ENCODE measurements at places on chromosomes 3 and 15.
A peak's percentile ranks its signal among the peaks of the same experiment; 100 is the strongest.

GRCh38 chr3:180961087-180961486 lies 28.4 kb downstream of the DNAJC19 start:
- DNase-seq, result no peak

DNA sequence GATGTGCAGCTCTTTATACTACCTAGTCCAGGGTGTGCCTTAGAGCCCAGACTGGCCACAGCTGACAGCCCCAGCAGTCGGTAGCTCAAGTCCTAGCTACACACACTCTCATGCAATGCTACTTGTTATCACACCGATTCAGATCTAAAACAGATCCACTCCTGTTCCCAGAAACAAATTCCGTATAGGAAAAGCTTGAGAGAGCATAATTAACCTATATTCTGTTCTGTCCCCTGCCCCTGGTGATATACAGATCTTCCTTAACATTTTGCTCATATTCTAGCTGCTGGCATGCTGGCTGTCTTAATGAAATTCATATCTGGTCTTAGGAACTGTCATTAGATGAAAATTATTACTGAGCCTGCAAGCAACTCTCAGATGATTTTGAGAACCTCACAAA lies 204.3 kb downstream of the SOX2 start:
- no peak for DNase-seq

DNA sequence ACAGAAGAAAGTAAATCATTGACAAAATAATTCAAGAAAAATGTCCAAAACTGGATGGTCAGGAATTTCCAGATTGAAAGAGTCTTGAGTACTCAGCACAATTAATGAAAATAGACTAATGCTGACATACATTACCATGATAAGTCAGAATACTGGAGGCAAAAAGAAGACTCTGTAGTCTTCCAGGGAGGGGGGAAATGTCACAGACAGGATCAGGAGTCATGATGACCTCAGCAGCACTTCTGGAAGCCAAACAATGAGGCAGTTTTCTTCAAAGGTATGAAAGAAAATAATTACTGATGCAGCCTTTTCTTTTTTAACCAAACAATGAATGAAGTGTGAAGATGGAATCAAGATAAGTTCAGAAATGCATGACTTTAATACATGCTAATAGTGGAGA lies 30.1 kb upstream of the SLC22A13 start:
- DNase-seq, result no peak

- DNase-seq, result no peak
Measured at GRCh38 chr15:48096813-48097212, 24.0 kb upstream of the SLC24A5 start.

GRCh38 chr15:66700802-66701421 lies 1.1 kb upstream of the SMAD6 start:
- DNase-seq, result peak; percentile 93

GRCh38 chr3:15601399-15602145 lies at the start of the genes BTD and HACL1:
TSS of gene BTD (plus strand) at chr3:15601745. CDS start at chr3:15635440, 33,695 bp downstream.
TSS of gene HACL1 (minus strand) at chr3:15601569. CDS start at chr3:15601463, 106 bp downstream.
- peak; percentile 98 for DNase-seq

DNA sequence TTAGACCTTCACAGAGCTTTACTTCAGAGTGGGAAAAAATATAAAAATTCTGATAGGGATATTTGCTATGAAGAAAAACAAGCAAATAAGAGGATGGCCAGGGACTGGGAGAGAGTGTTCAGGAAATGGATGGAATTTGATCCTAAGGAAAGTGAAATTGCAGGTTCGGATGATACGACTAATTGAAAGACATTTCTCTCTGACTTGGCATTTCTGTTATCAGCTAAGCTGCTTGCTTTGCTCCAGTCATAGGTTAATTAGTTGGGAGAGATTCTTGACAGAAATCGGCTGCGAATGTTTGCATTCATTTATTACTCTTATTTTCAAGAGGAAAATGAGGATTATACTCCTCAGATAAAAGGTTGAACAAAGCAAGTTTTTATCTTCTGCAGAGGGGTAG lies 808.7 kb upstream of the NECTIN3 start:
- DNase-seq, result no peak

DNA sequence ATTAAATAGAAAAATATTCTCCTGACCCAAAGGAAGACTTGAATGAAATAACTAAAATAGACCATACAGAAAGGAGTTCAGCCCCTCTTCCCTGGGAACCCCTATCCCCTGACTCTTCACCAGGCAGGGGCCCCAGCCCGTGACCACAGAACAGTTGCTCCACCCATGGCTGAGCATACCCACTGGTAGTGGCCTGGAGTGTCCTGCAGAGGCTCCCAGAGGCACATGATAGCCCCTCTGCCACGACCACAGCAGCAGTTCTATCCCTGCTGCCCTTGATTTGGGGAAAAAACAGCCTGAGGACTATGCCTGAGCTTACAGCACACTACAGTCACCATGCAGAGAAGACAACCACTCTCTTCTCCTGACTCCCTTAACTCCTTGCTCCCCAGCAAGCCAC lies 31.8 kb downstream of the TTC14 start:
- no peak for DNase-seq

- no peak for DNase-seq
Measured at GRCh38 chr15:101492766-101493692, 3.5 kb upstream of the PCSK6 start.

- DNase-seq, result no peak
Measured at GRCh38 chr15:55360256-55360655, 41.2 kb downstream of the PIGB start.

- no peak for DNase-seq
Measured at GRCh38 chr3:13581485-13582365, 32.8 kb downstream of the FBLN2 start.

GRCh38 chr15:38128921-38129320 lies 123.7 kb upstream of the SPRED1 start:
- DNase-seq, result no peak

- DNase-seq, result no peak
Measured at GRCh38 chr3:106640353-106640752, 736.9 kb upstream of the CCDC54 start.

GRCh38 chr15:80977627-80978036 lies 12.0 kb downstream of the MESD start:
- no peak for DNase-seq

- no peak for DNase-seq
Measured at GRCh38 chr15:84552896-84553295, 47.9 kb upstream of the ZSCAN2 start.

- no peak for DNase-seq
Measured at GRCh38 chr3:32181365-32181764, 57.1 kb upstream of the CMTM8 start.

DNA sequence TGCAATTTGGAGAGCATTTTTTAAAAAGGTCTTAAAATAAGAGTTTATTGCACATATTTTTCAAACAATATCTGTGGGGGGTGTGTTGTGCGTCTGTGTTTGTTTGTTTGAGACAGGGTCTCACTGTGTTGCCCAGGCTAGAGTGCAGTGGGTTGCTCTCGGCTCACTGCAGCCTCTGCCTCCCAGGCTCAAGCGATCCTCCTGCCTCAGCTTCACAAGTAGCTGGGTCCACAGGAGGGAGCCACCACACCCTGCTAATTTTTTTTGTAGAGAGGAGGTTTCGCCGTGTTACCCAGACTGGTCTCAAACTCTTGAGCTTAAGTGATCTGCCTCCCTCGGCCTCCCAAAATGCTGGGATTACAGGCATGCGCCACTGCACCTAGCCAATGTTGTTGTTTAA lies 2.7 kb downstream of the MLF1 start:
- no peak for DNase-seq

- DNase-seq, result no peak
Measured at GRCh38 chr3:54538346-54538745, 389.5 kb downstream of the LRTM1 start.

- no peak for DNase-seq
Measured at GRCh38 chr3:151660885-151661284, 72.8 kb upstream of the AADACL2 start.

- no peak for DNase-seq
Measured at GRCh38 chr15:28243901-28244300, 78.1 kb downstream of the HERC2 start.

GRCh38 chr3:120497818-120498217 lies 47.0 kb upstream of the FSTL1 start:
- no peak for DNase-seq

- DNase-seq, result no peak
Measured at GRCh38 chr3:143482106-143483088, 362.8 kb downstream of the CHST2 start.

GRCh38 chr3:17967111-17967510 lies 224.7 kb upstream of the TBC1D5 start:
- DNase-seq, result no peak

DNA sequence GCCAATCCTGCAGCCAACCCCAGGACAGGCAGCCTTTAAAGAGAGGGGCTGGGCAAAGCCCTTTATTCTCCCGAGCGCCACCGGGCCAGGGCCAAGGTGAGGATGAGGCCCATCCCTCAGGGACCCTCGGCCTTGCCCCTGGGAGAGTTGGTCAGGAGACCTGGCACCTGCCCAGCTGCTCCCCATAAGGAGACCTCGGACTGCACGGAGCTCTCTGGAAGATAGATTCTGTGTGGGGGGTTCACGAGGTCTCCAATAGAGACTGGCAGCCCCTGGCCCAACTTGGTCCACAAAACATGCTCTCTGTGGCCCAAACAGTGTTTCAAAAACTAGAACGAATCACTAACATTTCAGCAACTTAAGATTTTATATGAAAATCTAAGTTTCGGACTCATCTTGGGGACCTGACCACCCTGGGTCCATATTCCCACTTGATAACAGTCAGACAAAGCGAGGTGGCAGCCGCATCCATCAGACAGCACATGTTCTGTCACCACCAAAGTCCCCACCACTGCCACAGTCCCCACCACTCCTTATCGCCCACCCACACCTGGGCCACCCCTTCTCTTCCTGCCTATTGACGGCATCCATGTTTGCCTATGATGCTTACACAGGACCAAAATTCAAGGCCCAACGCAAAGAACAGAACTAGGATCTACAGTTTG lies 114.4 kb upstream of the RPL32 start:
- DNase-seq, result no peak

- no peak for DNase-seq
Measured at GRCh38 chr15:70947351-70948335, 55.0 kb downstream of the LRRC49 start.

- DNase-seq, result no peak
Measured at GRCh38 chr15:93483923-93484322, 394.9 kb upstream of the RGMA start.

DNA sequence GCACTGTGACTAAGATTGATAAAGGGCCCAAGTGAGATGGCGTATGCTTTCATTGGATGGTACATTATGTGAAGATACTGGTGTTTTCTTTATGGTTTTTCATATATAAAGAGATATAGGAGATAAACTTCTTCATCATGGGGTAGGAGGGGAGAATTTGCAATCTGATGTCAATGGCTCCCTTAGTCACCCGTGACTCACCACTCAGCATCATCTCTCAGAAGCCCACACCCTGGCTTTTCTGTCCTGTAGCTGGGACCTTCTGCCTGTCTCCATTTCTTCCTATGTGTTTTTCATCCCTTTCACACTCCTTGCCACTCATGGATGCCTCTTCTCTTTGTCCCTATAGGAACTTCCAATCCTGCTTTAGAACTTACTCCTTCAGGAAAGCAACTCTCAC lies 114.3 kb upstream of the SEMA6D start:
- DNase-seq, result no peak

- no peak for DNase-seq
Measured at GRCh38 chr3:12866836-12867235, 25.5 kb upstream of the RPL32 start.

GRCh38 chr3:134093956-134094355 lies 64.2 kb upstream of the SLCO2A1 start:
- DNase-seq, result no peak

DNA sequence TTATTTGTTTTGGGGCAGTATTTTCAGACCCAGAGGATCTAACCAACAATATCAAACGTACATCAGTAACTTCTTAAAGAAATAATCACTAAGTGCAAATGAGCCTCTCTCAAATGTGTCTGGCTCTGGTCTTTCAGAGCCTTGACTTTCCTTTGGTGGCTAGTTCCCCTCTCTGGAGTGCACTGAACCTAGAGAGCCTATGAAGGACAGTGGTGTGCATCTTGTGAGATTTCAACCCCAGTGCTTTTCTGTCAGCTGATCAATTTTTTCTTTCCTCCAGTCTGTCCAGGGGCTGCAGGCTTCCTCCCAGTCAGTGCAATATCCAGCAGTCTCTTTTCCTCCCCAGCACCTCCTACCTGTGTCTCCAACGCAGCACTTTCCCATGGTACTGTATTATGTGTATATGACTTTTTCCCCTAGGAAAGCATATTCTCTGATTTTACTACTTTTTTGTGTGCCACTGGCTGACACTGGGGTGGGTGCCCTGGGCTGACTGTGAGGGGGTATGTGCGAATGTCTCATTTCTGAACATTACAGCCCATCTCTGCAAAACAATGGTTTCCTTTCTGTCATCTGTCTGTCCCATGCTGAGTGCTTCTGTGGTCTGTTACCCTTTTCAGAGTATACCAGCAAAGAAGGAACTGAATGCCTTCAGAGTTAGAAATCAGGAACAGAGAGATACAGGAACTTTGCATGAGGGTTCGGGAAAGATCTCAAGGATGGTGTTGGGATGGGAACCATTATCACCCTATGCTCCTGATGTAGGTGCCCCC lies 98.8 kb downstream of the ARPP21 start:
- DNase-seq, result no peak

DNA sequence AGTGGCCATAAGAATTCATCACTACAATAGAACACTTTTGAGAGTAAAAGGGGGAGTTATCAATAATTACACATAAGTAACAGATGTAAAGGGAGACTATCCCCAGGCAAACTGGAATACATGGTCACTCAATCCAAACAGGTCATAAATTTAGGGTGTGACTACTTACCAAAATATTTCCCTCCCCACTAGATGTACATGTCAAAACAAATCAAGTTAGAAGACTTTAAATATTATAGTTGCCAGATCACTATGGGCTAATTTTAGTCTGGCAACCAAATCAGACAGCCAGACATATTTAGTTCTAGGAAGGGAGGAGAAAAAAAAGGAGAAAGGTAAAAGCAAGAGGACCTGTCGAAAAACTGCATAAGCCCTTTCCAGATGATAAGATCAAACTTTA lies 23.1 kb downstream of the SLC24A5 start:
- DNase-seq, result no peak

DNA sequence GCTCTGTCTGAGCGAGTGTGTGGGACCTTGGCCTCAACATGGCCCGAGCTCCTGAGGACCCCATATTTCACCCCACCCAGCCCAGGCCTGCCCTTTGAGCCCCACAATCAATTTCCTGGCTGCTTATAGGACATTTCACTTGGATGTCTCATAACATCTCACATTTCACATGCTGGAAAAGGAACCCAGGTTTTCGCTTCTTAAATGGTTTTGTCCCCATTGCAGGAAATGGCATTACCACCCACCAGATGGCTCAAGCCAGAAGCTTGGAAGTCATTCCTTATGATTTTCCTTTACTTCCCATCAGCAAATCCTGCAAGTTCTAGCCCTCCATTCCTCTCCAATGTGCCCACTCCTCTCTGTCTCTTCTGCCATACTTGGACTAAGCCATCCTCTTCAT lies 14.9 kb downstream of the ITGA11 start:
- peak; percentile 26 for DNase-seq

DNA sequence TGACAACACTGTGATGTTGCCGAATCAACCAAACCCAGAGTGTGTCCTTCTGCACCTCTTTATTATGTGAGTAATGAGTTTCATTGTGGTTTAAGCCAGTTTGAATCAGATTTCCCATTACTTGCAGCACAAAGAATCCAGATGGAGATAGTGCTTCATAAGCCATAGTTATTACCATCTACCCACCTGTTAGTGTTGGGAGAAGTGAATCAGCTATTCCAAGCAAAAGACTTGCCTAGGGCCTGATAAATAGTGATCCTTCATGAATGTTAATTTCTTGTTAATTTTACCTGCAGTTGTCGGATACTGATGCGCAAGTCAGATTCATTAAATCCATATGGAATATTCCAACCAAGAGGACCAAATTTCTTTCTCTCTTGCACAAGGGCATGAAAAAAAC lies 21.7 kb upstream of the ASB14 start:
- no peak for DNase-seq

GRCh38 chr3:169772305-169772896 lies 795 bp upstream of the MYNN start:
- DNase-seq, result peak; percentile 88

Data from activated CD8-positive, alpha-beta memory T cell treated with anti-CD3 and anti-CD28 coated beads for 24 hours (primary cell).